ENCODE measurements at places on chromosomes 5 and 9.

DNA sequence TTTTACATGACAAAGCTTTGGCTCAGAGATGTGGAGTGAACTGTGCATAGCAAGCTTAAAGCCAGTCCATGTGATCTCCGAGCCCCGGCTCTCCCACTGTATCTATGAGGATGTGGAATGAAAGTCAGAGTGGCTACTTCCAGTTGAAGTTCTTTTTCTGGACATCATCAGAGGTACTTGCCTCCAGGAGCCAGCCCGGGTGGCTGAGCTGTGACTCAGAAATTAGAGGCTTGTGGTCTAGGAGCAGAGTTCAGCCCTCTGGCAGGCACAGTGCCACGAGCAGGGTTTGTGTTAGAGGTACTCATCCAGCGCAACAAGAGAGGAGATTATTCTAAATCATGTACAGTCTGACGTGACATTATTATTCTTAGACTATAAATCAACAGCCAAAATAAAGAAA lies 322.5 kb downstream of the CDK5RAP2 start:
- DNase-seq: no peak

DNA sequence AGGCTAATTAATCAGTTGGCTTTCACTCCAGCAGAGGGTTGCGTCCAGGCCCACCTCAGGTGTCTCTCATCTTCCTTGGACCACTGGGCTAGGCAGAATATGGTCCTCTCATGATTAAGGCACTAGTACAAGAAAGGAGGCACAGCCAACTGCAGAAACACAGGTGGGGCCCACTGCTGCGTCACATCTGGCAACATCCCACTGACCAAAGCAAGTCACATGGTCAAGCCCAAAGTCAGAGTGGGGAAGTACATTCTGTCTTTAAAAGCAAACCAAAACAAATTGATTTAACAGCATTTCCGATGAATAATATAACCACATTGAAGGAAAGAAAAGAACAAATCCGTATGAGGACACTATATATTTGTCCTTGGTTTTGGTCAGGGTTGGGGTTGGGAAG lies 28.0 kb upstream of the UBTD2 start:
- no peak for DNase-seq

- no peak for DNase-seq
These were observed 4.6 kb upstream of the ISL1 start for GRCh38 chr5:51378448-51379330.

DNA sequence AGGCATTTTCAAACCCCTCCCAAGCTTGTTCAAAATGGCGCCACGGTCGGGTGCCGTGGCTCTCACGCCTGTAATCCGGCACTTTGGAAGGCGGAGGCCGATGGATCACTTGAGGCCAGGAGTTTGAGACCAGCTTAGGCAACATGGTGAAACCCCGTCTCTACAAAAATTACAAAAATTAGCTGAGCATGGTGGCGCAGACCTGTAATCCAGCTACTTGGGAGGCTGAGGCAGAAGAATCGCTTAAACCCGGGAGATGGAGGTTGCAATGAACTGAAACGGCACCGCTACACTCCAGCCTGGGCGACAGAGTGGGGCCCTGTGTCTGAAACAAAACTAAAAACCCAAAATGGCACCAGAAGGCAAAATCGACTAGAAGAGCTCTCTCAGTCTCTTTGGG lies 142.0 kb downstream of the MTX3 start:
- DNase-seq: no peak

GRCh38 chr5:36156121-36156601 lies 4.2 kb downstream of the SKP2 start:
- DNase-seq: peak; percentile 48

DNA sequence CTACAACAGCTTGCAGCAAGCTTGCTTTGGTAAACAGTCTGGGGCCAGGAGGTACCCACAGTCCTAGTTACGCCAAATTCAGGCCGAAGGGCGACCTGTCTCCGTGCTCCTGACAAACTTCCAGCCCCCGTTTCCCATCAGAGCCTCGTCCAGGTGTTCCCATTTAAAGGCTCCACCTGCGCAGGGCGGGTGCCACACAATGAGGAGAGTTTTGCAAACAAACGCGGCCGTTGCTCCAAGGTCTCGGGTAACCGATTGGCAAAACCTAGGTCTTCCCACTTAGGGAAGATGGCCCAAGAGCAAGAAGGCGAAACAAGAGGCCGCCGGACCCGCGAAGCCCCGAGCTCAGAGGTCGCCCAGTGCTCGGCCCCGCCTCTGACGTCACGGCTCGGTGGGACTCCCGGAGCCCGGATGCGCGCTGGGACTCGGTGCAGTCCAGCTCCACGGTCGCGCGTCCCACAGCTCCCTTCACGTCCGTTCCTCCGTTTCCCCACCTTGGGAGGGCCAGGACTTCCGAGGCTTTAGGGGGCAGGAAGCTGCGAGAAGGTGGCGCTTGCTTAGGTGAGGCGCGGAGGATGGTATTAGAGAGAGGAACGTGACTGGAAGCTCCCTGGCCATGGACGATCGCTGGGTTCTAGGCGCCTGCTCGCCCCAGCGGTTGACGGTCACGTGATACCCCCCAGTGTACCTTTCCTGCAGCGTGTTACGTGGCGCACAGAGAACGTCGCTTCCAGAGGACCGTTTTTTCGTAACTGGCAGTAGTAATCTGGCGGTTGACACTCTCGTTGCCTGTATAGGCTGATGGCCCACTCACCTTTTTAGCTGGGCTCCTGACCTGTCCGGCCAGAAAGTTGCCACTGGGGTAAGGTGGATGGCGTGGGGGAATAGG lies 41.8 kb upstream of the KDM4C start:
- no peak for DNase-seq

- DNase-seq: no peak
These were observed 104.1 kb downstream of the ROR2 start for GRCh38 chr9:91845879-91846278.

DNA sequence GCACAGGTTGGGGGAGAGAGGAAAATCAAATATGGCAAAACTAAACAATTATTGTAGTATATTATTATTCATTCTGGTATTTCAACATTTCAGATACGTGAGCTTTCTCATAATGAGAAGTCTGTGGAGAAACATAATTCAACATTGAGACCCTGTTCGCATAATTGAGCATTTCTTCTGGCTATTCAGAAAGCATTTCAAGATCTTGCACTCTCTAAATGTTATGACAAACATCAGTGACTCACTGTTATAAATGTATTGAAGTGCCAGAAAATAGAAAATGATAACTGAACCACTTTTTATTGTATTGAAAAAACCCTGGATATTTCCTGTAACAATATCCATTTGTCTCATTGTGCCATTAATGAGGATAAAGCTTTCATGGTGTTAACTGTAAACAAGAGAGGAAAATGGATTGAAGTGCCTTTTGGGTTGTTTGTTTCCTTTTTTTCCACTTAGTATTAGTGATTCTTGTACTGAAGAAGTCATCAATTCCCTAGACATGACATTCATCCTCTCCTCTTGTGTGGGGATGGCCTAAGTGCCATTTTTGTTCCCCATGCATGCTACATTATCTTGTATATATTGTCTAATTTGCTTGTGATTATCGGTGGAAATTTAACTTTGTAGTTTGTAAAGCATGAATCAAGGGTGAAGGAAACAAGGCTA lies 124.6 kb downstream of the CAMK4 start:
- no peak for DNase-seq

DNA sequence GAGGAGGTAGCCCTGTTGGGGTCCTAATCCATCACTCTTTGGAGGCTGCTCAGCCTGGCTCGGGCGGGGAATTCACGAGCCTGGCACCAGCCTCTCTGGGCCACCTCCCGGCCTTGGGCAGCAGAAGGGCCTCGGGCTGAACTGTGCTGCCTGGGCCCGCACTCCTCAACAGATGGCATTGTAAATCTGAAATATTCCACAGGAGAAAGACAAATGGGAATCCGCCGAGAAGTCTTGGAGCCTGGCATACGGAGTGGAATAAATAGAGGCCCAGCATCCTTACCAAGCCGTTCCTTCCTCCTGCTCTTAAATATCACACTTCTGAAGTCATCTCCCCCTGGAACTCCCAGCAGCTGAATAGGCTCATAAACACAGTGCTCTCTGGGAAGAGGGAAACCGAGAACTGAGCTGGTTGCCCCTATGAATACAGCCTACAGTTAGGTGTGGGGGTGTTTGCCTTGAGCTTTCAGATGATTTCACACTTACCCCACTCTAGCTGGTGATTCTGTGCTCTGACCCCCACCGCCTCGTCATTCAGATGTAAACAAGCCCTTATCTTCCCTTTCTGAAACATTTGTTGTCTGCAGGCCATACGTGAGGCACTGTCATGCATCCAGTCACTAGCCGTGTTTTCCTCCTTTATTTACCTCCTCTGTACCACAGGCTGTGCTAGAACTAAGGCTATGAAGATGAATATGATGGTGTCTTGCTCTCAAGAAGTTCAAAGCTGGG lies 455.0 kb upstream of the CLINT1 start:
- DNase-seq: no peak

DNA sequence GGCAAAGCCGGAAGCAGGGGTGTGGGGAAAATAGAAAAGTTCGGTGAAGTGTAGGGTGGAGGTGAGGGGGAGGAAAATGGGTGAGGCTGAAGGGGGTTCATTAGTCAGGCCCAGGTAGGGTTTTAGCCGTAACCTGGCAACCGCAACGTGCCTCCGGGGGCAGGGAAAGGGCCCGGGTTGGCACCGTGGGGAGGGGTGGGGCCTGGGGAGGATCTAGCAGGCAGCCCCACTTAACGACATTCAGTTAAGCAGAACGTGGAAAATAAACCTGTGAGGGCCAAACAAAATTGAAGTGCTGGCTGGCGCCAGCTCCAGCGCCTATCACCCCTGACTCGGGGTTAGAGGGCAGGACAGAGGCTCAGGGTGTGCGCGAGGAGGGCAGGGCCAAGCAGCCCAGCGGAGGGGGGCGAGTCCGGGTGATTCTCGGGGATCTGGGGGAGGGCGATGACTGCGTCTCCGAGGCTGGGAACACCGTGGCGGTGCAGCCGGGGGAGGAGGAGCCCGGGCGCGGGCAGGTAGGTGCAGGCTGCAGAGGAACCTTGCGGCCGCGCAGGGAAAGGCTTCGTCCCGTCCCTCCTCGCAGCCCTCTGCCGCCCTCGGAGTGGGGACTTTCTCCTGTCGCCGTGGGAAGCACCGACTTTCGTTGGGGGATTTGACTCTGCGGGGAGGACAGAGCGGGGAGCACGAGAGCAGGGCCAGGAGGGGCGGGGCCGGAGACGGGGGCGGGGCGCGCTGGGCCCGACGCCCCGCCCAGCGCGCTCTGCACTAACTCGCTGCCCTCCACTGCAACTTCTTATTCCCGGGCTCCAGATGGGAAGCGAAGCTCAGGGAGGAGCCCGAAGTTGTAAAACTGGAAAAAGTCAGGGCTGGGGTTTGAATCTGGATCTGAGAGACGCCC lies 5.1 kb downstream of the RGS14 start:
- no peak for DNase-seq

GRCh38 chr5:135491552-135492318 lies 39.6 kb upstream of the TIFAB start:
- no peak for DNase-seq

GRCh38 chr5:167864801-167865200 lies 426.6 kb upstream of the WWC1 start:
- no peak for DNase-seq

- no peak for DNase-seq
These were observed 164.3 kb upstream of the ACOT12 start for GRCh38 chr5:81558188-81558587.

DNA sequence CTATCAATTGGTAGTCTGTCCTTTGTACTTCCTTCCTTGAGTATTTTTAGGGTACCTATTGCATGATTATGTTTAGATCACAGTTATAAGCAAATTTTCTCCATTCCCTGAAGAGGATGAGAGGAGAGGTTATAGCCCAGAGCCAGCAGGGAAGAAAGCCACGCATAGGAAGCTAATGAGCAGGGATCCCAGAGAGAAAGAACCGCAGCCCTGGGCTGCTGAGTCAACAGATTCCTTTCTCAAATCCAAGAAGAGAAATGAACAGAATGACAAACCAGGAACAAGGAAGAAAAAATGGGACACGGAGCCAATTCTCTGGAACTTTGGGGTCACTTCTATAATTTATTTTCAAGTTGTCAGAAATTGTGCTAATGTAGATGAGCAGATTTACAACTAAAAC lies 284.5 kb downstream of the RFX3 start:
- DNase-seq: no peak

DNA sequence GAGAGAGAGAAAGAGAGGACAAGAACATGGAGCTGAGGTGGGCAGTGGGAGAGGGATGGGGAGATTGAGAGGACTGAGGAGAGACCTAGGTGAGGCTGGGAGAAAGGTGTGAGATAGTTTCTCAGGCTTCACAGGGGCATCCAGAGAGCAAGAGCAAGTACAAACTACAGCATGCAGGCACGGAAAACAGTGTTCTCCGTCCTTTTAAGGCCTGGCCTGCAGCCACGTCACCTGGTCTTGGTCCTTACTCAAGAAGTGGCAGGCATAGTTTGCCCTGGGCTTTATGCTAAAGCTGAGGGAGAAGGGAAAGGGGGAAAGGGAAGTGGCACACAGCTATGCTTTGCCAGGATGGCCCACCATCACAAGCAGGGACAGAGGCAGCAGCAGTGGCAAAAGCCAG lies 65.7 kb downstream of the SIL1 start:
- DNase-seq: no peak

DNA sequence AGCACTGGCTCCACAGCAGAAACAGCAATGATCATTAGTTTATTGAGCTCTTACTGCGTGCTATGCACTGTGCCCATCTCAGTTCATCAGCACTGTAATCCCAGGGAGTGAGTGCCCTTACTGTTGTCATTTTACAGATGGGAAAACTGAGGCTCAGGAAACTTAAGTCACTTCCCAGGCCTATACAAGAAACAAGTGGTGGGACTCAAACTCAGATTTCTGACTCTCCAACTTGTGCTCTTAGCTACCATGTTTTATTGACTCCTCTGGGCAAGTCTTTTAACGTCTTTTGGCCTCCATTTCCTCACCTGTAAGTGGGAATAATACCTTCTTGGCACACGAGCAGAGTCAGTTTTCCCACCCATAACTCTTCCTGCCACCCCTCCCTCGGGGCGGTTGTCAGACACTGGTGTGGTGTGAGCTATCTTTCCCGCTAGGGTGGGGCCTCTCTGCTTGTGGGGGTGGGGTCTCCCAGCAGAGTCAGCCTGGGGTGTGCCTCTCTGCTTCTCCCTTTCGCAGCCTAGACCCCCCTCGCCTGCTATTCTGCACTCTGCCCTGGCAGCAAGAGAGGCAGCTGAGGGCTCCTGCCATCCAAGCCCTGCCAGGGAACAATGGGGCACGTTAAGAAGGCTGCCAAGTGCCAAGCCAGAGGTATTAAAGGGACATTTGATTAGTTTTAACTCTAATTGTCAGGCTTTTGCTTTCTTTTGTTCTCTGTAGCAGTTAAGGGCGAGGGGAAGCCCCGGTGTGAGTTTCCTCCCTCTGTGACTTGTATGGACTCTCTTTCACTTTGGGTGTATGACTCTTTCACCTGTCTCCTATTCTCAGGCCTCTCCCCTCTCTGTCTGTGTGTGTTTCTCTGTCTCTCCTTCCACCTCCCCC lies 12.1 kb downstream of the GALNT10 start:
- DNase-seq: no peak

GRCh38 chr5:139964994-139965565 lies 78.0 kb downstream of the NRG2 start:
- DNase-seq: no peak

DNA sequence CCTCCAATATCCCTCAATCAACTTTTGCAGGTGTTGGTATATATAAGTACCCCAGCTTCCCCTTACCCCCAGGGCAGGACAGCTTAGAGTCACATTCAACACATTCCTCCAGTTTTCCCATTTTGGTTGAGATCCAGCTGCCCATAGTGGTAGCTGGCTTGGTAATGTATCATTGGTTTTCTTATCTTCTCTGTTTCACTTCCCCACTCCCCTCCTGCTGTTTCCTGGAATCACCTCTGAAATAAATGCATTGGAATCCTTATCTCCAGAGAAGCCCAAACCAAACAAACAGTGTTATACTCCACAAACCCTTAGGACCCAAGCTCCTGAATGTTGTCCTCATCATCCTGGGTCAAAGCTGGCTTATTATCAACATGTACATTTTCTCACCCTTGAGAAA lies 184.8 kb downstream of the TMEM38B start:
- no peak for DNase-seq

GRCh38 chr5:2213121-2213730 lies 330.5 kb upstream of the IRX4 start:
- DNase-seq: no peak

Measured in fibroblast of skin of left quadriceps (primary cell).